NCI-H1048 (cell line): ENCODE measurements at places on chromosomes 3 and 15.

DNA sequence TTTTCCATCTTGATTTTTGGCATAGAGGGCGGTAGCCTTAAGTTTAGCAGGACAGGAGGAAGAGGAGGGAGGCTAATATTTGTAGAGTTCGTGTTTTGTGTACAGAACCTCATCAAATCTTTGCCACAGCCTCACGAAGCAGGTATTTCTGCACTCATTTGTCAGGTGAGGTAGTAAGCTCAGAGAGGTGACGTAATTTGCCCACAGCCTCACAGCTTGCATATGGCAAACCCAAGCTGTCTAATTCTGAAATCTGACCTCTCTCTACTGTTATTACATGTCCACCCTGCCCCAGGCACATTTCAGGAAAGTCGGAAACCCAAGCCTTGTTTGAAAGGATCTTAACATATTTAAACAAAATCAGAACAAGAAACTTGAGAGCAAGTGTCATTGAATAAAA, 91.1 kb upstream of the TPM1 start:
- no peak for DNase-seq

DNA sequence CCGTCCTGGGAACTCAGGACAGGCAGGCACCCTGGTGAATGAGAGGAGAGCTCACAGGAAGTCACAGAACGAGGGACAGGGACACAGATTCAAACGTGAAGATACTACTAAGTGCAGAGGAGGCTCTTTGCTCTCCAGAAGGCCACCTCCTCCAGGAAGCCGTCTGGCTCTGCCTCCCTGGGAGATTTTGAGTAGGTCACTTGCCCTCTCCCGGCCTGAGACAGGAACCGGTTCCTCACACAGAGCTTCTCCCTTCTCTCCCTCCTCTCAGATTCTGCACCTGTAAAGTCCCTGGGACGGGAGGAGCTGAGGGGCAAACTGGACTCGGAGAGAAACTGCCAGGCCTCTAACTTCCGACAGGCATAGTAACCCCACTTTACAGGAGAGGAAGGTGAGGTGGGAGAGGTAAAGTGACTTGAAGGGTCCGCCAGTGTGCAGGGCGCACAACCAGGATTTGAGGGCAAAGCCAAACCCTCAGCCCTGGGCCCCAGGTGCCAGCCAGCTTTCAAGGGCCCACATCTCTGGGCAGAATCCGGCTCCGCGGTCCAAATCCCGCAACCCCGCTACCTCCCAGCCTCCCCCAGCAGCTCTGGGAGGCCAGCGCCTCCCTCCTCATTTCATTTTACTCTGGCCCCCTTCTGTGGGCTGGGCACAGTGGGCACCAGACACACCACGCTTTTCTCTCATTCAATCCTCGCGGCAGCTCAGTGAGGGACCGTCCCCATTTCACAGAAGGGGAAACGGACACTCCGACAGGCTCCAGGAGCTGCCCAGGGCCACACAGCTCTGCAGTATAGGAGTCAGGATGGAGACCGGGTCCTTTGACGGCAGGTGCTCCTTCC, 150.2 kb downstream of the SMAD6 start:
- DNase-seq = no peak

- no peak for DNase-seq
These were observed 560.7 kb upstream of the ROBO2 start for GRCh38 chr3:76479161-76479650.

- no peak for DNase-seq
These were observed 255.0 kb downstream of the OCA2 start for GRCh38 chr15:27844018-27844666.

DNA sequence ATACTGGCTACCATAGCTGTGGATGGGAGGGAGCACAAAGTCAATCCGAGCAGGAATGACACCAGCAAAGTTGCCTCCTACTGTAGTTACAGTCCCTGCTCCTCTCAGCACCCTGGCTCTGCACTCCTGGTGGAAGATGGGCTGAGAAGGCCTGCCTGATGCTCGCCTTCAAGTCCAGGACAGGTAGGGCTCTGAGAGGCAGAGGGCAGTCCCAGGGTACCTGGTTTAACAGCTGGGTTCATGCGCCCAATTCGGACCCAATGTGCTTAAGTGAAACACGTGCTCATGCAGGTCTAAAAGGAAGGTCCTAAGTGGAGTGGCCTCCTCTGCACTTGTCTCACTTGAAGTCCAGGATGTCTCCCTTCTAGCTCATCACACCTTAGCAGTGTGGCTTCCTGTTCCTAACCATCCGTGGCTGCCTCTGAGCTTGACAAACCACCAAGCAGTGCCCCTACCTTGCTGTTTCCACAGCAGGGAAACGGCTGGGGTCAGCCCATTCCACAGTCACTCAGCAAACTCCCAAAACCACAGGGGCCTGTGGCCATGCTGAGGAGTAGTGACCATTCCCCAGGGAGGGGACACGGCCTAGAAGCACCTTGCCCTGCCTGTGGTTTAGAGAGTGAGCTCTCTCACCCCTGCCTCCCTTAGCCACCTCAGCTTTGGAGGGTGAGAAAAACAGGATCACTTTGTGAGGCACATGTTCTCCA, 3.9 kb upstream of the MUSTN1 start:
- no peak for DNase-seq

DNA sequence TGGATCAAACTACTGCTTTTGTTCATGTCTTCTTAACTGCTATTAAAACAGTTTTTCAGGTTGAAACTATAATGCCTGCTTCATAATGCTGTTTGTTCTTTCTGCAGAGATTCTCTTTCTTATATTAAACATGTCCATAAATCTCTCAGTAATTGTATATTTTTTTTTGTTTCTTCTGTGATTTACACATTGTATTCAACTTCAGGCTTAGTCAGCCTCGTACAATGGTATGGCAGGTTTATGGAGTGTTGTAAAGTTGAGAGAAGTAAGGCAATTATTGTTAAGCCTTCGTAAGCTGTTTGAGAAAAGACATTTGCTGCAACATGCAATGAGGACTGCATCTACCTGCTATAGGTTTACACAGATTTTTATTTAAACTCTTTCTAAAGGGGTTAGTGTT, 977.1 kb downstream of the DIPK2A start:
- DNase-seq = no peak

DNA sequence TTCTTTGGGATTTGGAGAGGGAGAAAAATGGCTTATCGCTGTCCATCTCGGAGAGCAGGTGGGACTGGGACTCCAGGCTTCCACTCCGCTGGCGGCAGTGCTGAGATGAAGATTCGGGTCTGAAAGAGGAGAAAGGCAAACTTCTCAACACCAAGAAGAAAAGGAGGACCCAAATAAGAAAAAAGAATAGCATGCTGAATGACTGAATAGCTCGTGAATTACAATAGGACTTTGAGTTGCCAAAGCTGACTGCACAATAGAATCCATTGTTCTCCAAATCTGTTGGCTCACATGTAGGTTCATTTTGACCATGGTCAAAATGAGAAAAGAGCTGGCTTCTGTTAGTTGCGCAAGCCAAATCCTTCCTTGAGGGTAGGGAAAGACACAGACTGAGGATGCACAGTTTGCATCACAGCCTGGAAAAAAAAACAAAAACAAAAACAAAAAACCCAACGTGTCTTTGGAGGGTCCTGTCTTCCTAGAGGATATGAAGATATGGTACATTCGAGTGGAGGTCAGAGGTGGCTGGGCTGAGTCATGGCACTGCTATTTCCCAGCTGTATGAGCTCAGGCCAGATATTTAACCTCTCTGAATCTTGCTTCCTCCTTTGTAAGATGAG, 59.3 kb upstream of the LMOD3 start:
- no peak for DNase-seq
